Spinal cord (tissue), 10 donors: ENCODE measurements at places on chromosomes 16 and 17. TPM values are rescaled to one million over a fixed set of nuclear protein-coding genes. Genes with fewer than 3 reads are reported as not detected.

The KCNJ2 gene
- 13.0 TPM for total RNA-seq

The IL32 gene
- total RNA-seq: 9.0 TPM

The ARMC7 gene
- total RNA-seq: 5.5 TPM

The MAFG gene
- total RNA-seq: 13.0 TPM

The SBK1 gene
- total RNA-seq: 7.7 TPM

The SCN4A gene
- 0.20 TPM for total RNA-seq

The NME2 gene
- 106 TPM for total RNA-seq

The SCPEP1 gene
- 49.1 TPM for total RNA-seq

The SERPINF2 gene
- total RNA-seq: 1.9 TPM

The KRTAP3-1 gene
- not detected for total RNA-seq

The QPRT gene
- total RNA-seq: 15.8 TPM

The ALDH3A1 gene
- 0.20 TPM for total RNA-seq

The CDC6 gene
- total RNA-seq: 10.3 TPM

The DYNLRB2 gene
- total RNA-seq: 14.4 TPM

The EMC6 gene
- total RNA-seq: 11.0 TPM

The TBC1D26 gene
- total RNA-seq: 0.61 TPM
